T-helper 2 cell treated with Interferon-gamma antibody and Interleukin-4, amounts not matched to agents 5 μg/mL and 100 μg/mL, for 36 hours (primary cell): ENCODE measurements at places on chromosomes 7 and 10.

- DNase-seq, result no peak
Measured at GRCh38 chr7:44738051-44738723, 10.5 kb upstream of the ZMIZ2 start.

- no peak for DNase-seq
Measured at GRCh38 chr7:73894733-73895551, 34.0 kb downstream of the TMEM270 start.

DNA sequence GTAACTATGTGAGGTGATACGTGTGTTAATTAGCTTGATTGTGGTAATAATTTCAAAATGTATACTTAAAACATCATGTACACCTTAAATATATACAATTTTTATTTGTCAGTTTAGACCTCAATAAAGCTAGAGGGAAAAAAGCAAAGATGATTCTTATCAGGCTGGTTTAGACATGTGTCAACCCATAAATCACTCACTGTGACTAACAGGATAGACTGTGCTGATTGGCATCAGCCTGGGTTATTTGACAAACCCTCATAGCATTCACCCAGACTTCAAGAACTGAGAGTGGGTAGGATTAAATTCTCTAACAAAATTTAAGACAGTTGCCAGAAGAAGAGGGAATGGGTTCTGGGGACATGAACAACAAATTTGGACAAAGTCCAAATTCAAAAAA, 73.8 kb upstream of the TMEM140 start:
- DNase-seq, result no peak

- DNase-seq, result no peak
Measured at GRCh38 chr10:97511711-97512440, 13.2 kb downstream of the UBTD1 start.

DNA sequence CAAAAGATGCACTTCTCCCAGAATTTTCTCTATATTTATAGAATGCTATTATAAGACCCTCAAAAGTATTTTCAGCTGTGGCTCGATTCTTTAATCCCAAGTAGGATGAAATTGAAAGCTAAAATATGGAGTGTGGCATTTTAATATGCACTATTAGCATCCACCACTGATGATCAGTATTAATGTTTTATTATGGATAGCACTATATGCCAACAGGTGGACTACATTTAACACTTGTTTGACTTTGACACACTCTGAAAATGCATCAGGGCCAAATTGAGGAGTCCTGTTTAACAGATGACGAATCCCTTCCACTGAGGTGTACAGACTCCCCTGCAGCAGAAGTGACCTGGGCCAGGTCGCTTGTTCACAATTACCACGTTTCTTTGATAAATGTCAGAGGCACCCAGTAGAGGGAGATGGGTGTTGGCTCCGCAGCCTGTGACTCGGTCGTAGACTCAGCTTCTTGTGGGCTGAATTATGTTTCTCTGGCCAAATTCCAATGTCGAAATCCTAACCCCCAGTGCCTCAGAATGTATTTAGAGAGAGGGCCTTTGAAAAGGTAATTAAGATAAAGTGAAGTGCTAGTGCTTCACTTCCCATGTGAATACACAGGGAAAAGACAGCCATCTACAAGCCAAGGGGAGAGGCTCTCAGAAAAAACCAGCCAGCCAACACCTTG, 48.1 kb downstream of the WIPF3 start:
- no peak for DNase-seq

- no peak for DNase-seq
Measured at GRCh38 chr10:92901819-92902251, 53.5 kb downstream of the EXOC6 start.

DNA sequence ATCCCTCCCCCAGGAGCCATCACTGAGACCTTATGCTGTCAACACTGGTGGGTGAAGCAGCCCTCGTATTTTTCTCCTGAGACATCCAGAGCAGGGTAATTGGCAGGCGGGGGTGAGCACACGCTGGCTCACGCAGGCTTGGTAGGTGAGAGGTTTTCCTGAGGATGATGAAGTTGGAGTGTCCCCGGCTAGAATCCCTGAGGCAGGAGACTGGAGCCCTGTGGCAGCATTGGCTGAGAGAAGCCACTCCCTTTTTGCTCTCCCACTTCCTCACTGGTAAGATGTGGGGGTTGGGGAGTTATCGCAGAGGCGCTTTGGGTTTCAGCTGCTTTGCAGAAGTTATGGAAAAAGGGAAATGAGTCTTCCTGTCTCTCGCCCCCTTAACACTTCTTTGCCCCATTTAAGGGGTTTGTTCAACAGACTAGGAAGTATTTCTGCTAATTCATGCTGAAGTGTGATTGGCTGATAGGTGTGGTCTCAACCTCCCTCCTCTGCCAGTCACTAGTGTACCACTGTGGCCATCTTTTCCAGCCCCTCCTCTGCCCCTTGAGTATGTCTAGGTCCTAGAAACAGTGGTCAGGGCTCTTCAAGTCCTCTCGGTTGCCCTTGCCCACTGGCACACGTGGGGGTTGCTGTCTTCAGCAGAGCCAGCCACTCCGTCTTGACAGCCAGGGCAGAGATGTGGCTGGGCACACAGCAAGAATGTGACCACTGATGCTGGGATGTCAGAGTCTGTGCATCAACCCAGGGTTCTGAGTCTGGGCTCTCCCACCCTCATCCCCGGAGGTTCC, 5.7 kb downstream of the ARPC1B start:
- peak; percentile 45 for DNase-seq

- no peak for DNase-seq
Measured at GRCh38 chr7:22140578-22140977, 194.9 kb upstream of the CDCA7L start.

- DNase-seq, result peak; percentile 9
Measured at GRCh38 chr10:89609833-89610346, 35.2 kb downstream of the PANK1 start.

GRCh38 chr7:140421521-140421920, 17.7 kb downstream of the RAB19 start:
- no peak for DNase-seq

- DNase-seq, result no peak
Measured at GRCh38 chr10:77586719-77587415, 50.7 kb downstream of the KCNMA1 start.

DNA sequence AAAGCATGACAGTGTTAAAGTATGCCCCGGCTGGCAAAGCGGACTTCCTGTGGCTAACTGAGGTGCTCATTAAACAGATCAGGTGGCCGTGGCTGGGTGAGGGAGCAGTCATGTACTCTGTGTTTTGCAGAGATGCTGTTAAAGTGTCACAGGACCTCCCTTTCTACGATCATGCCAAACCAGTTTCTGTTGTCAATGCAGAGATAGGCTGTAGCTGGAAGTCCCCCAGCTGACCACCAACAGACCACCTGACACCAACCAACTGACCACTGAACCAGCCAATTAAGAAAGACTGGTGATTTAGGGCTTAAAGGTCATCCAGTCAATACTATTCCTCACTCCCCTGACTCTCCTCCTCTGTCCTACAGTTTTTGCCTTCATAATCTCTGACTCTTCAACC, 431.1 kb upstream of the LRGUK start:
- no peak for DNase-seq

GRCh38 chr10:63288170-63288569, 155.0 kb downstream of the NRBF2 start:
- DNase-seq, result no peak

DNA sequence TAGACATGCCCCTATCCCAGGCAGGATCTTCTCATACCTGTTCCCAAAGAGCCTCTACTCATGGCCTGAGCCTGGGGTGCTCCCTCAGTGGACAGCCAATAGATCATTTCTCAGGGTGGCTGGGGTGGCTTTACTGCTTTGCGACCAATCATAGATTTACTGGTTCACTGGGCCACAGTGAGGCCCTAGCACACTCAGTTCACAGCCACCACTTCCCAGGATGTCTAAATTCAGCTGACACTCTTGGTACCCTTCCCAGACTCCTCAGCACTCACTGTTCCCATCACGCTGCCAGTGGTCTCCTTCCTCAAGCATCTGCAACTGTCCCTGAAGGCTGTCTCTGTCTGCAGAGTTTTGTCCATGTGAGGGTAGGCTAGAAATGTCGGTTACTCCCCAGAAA, 50.6 kb downstream of the ARHGAP22 start:
- no peak for DNase-seq

DNA sequence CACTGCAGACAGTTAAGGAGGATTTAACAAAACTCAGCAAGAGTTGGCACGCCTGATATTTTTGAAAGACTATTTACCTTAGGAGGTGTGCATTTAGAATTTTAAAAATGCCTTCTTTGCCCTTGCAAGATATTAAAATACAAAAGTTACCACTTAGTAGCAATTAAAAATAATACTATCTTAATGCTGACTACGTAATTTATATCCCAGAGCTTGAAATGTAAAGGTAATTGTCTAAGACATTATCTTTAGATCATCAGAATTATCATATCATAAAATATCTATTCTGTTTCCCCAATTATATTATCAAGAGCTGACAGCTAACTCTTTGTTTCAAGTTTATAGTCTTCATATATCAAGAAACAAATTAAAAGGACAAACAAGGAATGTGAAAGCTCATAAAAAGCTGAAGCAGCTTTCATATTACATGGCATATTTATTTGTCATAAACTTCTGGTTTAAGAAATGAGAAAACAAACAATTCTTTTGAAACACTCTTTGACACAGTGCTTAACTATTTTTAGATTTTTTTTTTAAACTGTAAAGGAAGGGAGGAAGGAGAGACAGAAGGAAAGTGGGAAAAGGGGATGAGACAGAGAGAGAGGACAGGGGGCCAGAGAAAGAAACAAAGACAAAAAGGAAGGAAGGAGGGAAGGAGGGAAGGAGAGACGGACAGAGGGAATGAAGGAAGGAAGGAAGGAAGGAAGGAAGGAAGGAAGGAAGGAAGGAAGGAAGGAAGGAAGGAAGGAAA, 73.5 kb downstream of the RTKN2 start:
- no peak for DNase-seq

DNA sequence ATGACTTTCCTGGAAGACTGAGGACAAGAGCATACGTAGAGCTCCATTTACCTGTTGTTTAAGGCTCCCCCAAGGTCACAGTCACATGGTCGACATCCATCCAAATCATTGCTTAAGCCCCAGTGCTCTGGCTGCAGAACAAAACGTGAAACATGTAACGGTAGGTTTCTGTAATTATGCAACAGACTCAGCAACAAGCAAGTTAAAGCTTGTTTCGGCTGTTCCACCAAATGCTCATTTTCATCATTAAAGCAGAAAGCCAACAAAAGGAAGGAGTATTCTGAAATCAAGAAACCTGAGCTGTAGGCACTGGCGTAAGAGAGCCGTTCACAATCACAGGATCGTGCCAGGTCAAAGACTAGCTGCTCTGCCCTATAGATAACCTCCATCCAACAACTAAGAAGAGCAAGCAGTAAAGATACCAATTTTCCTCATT, 30.0 kb downstream of the LAMB1 start:
- no peak for DNase-seq

DNA sequence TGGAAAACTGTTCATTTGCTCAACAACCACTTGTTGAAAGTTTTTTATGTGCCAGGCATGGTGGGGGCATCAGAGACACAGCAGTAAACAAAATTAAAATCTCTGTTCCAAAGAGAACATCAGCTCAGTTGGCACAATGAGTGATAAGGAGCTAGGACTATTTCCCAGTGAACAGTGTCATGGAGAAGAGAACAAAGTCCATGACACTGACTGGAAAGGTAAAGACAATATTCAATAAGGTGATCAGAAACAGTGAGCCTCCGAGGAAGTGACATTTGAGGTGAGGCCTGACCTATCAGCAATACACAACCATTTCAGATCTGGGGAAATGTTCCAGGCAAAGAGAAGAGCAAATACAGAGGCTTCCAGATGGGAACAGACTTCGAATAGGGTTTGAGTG, 14.6 kb downstream of the ACSL5 start:
- no peak for DNase-seq

- no peak for DNase-seq
Measured at GRCh38 chr7:132488634-132489302, 87.5 kb downstream of the PLXNA4 start.

- no peak for DNase-seq
Measured at GRCh38 chr7:113582471-113582870, 336.3 kb downstream of the PPP1R3A start.

DNA sequence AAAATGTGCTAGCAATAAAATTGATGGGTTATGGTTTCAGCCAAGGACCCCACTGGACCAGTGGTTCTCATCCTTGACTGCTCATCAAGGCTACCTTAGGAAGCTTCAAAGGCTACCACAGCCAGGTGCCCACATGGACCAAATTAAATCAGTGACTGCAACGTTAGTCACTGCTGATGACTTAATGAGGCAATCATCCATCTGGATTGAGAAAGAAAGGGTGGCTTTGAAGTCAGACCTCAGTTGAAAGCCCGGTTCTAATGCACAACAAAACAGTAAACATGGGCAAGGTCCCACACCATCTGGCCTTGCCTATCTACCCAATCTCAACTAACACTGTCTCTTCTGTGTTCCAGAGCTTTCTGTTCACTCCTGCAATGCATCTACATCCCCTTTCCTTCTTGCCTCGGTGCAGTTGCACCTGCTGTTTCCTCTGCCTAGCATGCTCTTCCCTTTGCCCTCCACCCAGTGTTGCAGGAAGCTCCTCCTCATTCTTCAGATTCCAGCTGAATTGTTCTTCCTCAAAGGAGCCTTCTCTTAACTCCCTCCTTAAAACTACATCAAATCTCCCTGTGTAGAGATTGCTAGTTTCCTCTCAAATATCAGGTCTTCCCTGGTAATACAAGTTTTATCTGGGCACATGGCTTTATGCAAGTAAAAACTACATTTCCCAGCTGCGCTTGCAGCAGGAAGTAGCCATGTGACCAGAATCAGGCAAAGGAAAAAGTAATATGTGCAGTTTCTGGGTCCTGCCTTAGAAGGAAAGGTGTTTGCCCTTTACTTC, 10.3 kb upstream of the KCNK18 start:
- no peak for DNase-seq

- no peak for DNase-seq
Measured at GRCh38 chr7:46215987-46216567, 295.0 kb upstream of the IGFBP3 start.

GRCh38 chr10:20354166-20354565, 537.9 kb downstream of the PLXDC2 start:
- no peak for DNase-seq

GRCh38 chr10:120508393-120508792, 51.4 kb downstream of the PLPP4 start:
- DNase-seq, result no peak

DNA sequence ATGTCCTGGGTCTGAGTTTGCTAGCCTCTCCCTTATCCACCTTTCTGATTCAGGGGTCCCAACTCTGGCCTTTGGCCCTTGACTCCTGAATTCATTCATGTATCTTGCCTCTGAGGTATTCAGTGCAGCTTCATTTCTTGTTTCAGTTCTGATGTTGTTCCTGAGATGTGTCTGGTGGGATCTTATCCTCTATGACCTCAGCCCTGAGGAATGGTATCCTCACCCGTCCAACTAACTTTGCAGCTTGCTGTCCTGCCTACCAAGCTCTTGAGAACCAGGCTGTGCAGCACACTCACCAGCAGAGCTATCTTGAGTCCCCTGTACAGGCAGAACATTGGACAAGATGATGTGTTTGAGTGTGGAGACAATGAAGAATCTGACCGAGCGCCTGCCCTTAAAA, 13.8 kb downstream of the SUFU start:
- no peak for DNase-seq
